ENCODE measurements at places on chromosomes 12 and 14.

GRCh38 chr14:88385212-88386101 lies at the start of gene SPATA7:
TSS of gene SPATA7 (plus strand) at chr14:88385657. CDS start at chr14:88385819, 162 bp downstream.
- DNase-seq: peak; percentile 87

- DNase-seq: no peak
These were observed 10.3 kb upstream of the SLCO1B3 start for GRCh38 chr12:20800160-20800559.

DNA sequence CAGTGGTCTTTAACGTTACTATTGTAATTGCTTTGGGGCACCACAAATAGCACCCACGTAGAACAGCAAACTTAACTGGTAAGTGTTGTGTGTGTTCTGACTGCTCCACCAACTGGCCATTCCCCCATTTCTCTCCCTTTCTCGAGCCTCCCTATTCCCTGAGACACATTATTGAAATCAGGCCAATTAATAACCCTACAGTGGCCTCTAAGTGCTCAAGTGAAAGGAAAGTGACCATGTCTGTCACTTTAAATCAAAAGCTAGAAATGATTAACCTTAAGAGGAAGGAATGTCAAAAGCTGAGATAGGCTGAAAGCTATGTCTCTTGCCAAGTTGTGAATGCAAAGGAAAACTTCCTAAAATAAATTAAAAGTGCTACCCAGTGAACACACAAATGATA lies 22.3 kb downstream of the PPP1R13B start:
- no peak for DNase-seq

DNA sequence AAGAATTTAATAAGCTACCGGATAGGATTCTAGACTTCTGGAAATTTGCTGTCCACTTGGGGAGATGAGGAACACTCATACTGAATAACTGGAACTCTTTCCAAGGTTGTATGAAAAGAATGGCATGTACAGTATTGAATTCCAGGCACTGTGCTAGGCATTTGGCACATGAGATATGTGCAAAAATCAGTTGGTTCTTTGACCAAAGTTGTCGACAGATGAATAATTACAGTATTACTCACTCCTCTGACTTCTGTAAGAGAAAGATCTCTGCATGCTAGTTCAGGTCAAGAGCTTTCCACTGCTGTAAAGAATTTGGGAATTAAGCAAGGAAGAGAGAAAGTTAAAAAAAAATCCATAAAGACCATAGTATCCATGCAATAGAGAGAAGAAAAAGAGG lies 764.7 kb downstream of the BCL11B start:
- DNase-seq: no peak

DNA sequence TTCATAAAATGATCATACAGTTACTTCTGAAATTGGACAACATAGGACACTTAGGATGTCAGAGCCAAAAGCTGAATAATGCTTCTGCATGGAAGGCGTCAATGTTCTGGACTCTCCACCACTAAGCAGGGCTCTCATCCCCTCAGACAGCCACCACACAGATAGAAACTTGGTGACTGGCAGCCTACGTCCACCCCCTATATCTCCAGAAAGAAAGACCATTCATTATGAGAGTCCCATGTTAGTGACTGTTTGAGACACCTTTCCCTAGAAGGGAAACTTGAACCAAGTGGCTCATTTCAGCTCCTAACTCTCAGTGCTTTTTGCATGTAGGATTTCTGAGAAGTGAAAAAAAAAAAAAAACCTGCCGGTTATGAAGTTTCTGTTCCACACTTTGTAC lies 251.0 kb upstream of the FKBP4 start:
- no peak for DNase-seq

GRCh38 chr14:45125754-45126153 lies 8.5 kb downstream of the FKBP3 start:
- DNase-seq: no peak

DNA sequence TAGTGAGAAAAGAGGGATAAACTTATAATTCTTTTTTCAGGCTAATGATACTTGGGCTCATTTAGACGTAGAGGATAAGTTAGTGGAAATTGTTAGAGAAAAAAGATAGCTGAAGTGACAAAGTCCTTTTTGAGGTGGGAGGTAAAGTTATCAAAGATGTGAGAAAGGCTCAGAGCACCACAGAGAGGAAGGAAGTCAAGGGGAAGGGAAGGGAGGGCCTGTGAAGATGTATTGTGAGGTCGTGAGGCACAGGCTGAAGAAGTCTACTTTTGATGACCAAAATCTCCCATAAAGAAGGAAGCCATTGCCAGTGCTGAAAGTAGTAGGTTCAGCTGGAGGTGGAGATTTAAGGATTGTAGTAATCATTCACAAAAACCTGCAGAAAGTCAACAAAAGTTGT lies 19.4 kb upstream of the PTGDR start:
- DNase-seq: no peak

DNA sequence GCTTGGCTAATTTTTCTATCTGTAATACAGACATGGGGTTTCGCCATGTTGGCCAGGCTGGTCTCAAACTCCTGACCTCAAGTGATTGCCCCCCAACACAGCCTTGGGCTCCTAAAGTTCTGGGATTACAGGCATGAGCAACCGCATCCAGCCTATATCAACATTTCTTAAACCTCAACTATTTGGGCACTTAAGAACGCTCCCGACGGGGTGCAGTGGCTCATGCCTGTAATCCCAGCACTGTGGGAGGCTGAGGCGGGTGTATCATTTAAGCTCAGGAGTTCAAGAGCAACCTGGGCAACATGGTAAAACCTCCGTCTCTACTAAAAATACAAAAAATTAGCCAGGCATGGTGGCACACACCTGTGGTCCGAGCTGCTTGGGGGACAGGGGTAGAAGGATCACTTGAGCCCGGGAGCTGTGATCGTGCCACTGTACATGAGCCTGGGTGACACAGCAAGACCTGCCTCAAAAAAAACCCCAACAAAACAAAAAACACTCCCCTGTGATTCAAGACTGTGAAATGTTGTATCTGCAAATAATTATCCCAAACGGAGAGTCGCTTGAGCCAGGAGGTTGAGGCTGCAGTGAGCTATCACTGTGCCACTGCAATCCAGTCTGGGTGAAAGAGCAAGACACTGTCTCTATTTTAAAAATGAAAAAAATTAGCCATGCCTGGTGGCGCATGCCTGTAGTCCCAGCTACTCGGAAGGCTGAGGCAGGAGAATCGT lies 21.5 kb downstream of the PPTC7 start:
- no peak for DNase-seq

DNA sequence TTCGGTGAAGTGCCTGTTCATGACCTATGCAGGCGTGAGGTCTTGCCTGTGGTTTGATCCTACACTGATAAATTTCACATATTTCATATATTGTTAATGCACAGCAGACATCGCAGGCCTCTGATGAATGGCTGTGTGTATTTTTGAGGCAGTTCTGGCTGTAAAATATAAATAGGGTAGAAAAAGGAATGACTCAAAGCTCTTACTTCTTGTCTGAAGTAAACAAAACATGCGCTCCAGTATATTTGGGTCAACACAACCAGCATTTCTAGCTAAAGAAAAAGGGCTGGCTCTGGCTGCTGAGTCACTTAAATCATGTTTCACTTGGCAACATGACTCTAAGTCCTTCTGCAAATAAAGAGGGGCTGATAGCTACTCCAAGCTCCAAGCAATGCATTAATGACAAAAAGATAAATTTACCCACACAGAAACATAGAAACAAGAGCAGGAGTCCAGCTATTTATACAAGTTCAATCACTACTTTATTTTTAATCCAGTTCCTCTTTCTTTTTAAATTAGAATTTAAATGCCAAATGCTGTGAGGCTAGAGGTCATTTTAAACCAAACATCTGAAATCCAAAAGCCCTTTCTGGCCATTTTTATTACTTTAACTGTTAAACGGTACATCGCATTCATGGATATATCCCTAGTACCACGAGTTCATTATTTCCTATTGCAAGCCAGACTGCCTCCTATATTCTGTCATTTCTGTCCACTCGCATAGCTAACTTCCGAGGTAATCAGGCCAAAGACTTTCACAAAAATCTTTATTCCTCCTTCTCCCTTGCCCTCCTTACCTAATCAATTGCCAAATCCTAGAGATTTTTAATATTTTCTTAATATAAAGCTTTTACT lies 54.3 kb upstream of the TMCC3 start:
- no peak for DNase-seq

GRCh38 chr12:28974166-28974565 lies 174.9 kb upstream of the FAR2 start:
- no peak for DNase-seq

DNA sequence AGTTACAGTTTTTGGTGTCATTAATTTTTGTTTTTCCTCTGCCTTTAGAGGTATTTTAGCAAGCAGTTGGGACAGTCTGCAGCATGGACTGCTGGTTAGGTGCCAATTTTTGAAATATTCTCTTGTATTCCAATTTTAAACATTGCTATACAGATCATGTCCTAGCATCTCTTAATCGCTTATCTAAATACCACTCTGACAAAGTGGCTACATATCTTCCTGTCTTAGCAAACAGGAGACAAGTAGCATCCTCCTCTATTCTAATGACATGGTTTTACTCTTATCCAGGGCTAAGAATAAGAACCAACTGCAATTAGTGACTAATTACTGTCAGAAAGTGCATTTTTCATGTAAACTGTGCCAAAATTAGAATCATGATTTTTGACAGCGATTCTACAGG lies 117.8 kb upstream of the ATP2B1 start:
- DNase-seq: no peak

DNA sequence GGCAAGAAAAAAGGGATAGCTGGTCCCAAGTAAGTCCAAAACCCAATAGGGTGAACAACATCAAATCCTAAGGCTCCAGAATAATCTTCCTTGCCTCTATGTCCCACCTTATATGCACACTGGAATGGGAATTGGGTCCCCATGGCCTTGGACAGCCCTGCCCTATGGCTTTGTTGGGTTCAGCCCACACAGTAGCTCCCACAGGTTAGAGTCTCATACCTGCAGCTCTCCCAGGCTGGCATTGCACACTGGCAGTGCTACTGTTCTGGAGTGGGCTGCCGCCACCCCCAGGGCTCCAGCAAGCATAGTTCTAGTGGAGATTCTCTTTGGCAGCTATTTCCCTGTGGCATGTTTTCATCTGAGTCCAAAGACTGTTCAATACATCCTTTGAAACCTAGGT lies 352.4 kb upstream of the CLEC14A start:
- DNase-seq: no peak

DNA sequence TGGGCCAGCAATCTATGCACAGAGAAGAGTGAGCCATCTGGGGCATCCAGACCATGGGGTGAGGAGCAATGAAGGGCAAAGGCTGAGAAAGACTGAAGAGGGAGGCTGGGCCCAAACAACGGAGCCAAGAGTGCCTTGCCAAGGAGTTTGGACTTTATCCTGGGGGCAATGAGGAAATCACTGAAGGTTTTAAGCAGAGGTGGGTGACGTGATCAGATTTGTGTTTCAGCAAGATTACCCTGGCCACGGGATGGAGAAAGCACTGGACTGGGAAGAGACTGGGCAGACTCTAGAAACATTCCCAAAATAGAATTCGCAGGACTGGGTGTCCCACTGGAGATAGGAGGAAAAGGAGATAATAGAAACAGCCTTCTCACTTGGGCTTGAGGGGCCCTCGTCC lies 65.3 kb downstream of the DPF3 start:
- no peak for DNase-seq

DNA sequence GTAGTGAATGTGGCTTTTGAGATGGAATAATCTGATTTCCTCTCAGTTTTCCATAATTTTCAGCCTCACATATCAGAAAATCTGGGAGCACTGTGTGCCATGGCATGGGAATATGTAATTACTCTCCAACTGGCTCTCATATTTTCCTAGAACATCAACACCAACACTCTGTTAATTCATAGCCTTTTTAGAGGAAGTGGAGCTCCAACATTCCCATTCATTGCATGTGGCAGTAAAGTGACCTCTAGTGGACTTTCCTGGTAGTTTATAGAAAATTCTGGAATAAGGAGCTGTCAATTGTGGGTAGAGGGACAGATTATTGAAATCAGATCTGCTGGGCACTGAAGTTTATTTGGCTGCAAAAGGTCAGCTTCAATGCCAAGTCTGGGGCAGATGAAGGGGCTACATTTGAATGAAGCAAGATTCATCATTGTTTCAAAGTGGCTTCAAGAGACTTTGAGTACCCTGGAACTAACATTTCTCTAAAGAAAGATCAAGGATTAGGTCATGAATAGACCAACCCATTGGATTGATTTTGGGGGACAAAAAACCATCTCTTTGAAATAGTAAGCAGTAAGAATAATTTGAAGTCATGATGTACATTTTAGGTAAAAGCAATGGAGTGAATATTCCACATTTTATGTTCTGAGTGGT lies 23.6 kb upstream of the USP44 start:
- peak; percentile 78 for DNase-seq

DNA sequence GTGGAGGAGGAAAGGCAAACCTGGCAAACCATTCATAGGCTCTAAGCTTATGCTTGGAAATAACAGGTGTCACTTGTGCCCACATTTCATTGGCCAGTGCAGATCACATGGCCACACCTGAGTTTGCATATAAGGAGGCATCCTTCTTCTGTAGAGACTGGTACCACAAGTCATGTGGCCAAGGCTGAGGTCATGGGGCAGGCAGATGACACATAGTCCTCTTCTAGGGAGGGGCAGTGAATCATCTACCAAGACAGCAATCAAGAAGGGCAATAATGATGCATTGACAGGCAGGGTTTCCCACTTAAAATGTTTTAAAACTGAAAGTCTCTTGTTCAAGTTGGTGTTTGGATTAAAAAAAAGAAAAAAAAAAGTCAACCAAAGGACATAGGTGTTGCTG lies 77.3 kb downstream of the DAAM1 start:
- no peak for DNase-seq

GRCh38 chr14:106812788-106813476 lies 1286.5 kb downstream of the TMEM121 start:
- DNase-seq: no peak

DNA sequence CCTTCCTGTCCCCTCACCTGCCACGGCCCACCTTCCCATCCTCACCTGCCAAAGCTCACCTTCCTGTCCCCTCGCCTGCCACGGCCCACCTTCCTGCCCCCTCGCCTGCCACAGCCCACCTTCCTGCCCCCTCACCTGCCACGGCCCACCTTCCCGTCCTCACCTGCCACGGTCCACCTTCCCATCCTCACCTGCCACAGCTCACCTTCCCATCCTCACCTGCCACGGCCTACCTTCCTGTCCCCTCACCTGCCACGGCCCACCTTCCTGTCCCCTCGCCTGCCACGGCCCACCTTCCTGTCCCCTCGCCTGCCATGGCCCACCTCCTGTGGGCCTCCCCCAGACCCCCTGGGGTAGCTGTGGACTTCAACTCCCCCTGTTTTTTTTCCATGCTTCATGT lies 48.8 kb upstream of the GPR68 start:
- DNase-seq: no peak

DNA sequence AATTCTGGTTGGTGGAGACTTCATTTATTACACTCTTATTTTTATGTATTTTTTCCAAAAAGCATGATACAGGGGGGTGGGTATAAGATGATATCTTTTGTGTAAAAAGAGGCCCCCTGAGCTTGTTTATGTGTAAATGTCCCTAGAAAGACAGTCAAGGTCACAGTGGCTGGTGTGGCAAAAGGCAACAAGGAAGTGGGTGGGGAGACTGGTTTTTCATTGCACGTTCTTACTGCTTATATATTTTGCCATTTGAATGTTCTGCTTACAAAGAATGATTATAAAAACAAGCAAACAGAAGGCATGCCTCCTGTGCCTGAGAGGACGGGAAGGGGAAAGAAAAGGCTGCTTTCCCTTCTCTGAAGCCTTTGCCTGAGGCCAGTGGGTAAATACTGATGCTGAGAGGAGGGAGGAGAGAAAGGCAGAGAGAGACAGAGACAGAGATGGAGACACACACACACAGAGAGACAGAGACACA lies 24.1 kb upstream of the ADIPOR2 start:
- DNase-seq: no peak

GRCh38 chr12:51020448-51021182 lies 5.6 kb downstream of the SLC11A2 start:
- DNase-seq: peak; percentile 82

- DNase-seq: peak; percentile 35
These were observed 32.7 kb upstream of the PELI2 start for GRCh38 chr14:56085471-56085870.
